ENCODE measurements at places on chromosomes 16 and 17.

DNA sequence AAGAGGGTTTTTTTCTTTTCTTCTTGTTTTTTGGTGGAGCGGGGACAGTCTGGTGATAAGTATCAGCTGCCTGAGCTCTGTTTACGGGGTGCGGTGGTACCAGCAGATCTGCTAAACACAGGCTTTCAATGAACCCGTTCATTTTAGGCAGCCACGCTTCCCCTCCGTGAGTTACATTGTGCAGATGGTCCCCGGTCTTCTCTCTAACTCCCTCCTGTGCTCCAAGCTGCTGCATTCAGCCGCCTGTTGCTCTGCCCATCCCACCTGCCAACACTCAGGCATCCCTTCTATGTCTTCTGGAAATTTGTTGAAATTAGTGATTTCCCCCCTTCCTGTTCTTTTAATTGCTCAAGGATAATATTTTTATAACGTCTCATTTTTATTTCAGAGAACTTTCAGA, 82.1 kb upstream of the ELAC2 start:
- no peak for DNase-seq

GRCh38 chr17:39235555-39236449, 10.1 kb upstream of the STAC2 start:
- peak; percentile 91 for DNase-seq

DNA sequence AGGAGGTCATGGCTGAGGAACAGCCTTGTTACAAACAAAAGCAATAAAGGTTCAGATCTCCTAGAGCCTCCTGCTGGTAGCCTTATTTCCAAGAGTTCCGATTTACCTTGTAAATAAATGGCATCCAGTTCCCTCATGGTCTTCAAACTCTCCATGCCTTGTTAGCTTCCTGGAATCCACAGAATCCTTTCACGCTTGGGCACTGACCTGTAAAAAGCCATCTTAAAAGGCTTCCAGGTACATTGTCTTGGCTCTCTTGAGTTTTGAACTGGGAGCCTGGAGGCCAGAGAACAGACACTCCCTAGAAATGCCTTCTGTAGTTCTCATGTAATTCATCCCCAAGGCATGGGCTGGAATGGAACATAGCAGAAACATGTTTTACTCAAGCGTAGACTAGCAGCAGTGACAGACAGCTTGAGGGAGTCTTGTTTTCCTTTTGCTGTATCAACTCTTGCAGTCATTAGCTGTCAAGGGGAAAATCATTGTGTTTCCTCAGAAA, 207.9 kb downstream of the SNX29 start:
- no peak for DNase-seq

- peak; percentile 77 for DNase-seq
Measured at GRCh38 chr17:17782523-17783115, 54.2 kb downstream of the SREBF1 start.

- no peak for DNase-seq
Measured at GRCh38 chr17:8153031-8153451, 837 bp upstream of the PER1 start.

GRCh38 chr16:73216932-73217331, 169.0 kb upstream of the ZFHX3 start:
- no peak for DNase-seq

- no peak for DNase-seq
Measured at GRCh38 chr17:40497695-40498094, 3.7 kb downstream of the TNS4 start.

- DNase-seq = no peak
Measured at GRCh38 chr16:81888520-81889394, 109.7 kb downstream of the PLCG2 start.

GRCh38 chr16:54582631-54583250, 296.2 kb upstream of the IRX3 start:
- DNase-seq = peak; percentile 66

GRCh38 chr17:33837281-33837680, 417.8 kb upstream of the CCL2 start:
- DNase-seq = no peak

- no peak for DNase-seq
Measured at GRCh38 chr17:8941520-8941919, 24.0 kb downstream of the PIK3R5 start.

Data from NCI-H2171 (cell line).